ENCODE measurements at places on chromosomes 6 and 20. TPM values are rescaled to one million over a fixed set of nuclear protein-coding genes. Genes with fewer than 3 reads are reported as not detected.

OLIG3 gene
- not detected for total RNA-seq

GJA1 gene
- total RNA-seq = 0.66 TPM

GGT7 gene
- total RNA-seq = 13.5 TPM

SIRPB1 gene
- total RNA-seq = 0.73 TPM

MRPS10 gene
- 54.1 TPM for total RNA-seq

SLC52A3 gene
- not detected for total RNA-seq

NKX2-2 gene
- total RNA-seq = not detected

GSTA2 gene
- total RNA-seq = not detected

C6orf118 gene
- not detected for total RNA-seq

SAMD5 gene
- total RNA-seq = not detected

MLN gene
- not detected for total RNA-seq

MCHR2 gene
- not detected for total RNA-seq

MYLK2 gene
- 0.11 TPM for total RNA-seq

LCA5 gene
- total RNA-seq = 0.11 TPM

VGLL2 gene
- not detected for total RNA-seq

PRICKLE4 gene
- not detected for total RNA-seq

CALHM6 gene
- total RNA-seq = 1.5 TPM

MUC21 gene
- not detected for total RNA-seq

ZNF165 gene
- total RNA-seq = 2.0 TPM

QKI gene
- 58.6 TPM for total RNA-seq

FOXF2 gene
- 0.08 TPM for total RNA-seq

DEFB129 gene
- not detected for total RNA-seq

TSHZ2 gene
- total RNA-seq = 19.3 TPM

GATA5 gene
- total RNA-seq = not detected

SNX21 gene
- total RNA-seq = 0.83 TPM

PNRC1 gene
- 54.1 TPM for total RNA-seq

PIGT gene
- 90.9 TPM for total RNA-seq

RBPJL gene
- total RNA-seq = not detected

C20orf144 gene
- 0.20 TPM for total RNA-seq

CAGE1 gene
- total RNA-seq = 0.10 TPM

CASS4 gene
- 2.4 TPM for total RNA-seq

TPX2 gene
- 9.9 TPM for total RNA-seq

HLA-DRB1 gene
- 15.0 TPM for total RNA-seq
